Left colon (tissue), 2 donors: ENCODE measurements at places on chromosomes 1 and 21. TPM values are rescaled to one million over a fixed set of nuclear protein-coding genes. Genes with fewer than 3 reads are reported as not detected.

CCDC17 gene
- total RNA-seq, result 5.6 TPM

TTC24 gene
- total RNA-seq, result not detected

C1orf21 gene
- 105 TPM for total RNA-seq

DEPDC1 gene
- total RNA-seq, result 5.6 TPM

AKNAD1 gene
- total RNA-seq, result not detected

LHX8 gene
- not detected for total RNA-seq

- DNase-seq, result no peak
Observed at GRCh38 chr1:192951691-192952460, 107.3 kb downstream of the UCHL5 start.

DNA sequence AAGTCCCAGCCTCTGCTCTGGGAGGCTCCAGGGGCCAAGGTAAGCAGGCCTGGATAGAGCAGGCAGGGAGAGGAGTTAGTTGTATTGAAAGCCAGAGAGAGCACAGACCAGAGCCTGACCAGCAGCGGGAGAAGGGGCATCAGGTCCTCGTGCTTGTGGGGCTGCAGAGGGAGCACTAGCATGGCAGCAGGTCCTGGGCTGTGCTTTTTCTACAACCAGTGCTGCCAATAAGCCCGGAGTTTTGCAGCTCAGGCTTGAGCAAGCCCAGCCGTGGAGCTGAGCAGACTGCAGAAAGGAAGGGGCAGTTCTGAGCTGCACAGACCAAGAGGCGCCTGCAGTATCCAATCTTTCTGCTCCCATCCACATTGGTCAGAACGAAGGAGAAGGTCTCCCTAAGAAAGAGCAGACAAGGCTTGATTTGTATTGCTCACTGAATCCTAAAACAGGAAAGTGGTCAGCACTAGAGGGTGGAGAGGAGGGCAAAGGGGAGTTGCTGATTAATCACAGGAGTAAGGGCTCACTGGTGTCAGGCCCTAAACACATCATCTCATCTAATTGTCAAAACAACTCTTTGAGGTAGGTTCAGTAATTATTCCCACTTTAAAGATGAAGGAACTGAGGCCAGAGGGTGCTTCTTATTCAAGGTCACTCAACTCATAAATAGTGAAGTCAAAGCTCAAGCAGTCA is 2.7 kb downstream of the DENND2D start:
- DNase-seq, result peak; percentile 59

- DNase-seq, result no peak
Observed at GRCh38 chr1:91582431-91582921, 81.8 kb downstream of the CDC7 start.

DNA sequence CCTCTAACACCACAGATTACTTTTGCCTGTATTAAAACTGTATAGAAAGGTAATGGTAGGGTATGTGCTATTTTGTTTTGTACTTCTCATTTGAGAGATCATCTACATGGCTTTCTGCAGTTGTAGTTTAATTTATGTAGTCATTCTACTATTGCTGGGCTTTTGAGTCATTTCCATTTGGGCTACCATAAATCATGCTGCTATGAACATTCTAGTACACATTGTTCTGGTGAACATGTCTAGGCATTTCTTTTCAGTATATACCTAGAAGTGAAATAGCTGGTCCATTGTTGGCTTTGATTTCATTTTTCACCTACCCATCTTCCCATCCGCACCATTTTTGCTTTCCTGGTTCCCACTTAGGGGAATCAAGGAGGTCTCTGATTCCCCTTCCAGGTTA is 18.7 kb downstream of the EDN2 start:
- no peak for DNase-seq

GRCh38 chr1:110170766-110171733 is 20.8 kb downstream of the SLC6A17 start:
- no peak for DNase-seq

DNA sequence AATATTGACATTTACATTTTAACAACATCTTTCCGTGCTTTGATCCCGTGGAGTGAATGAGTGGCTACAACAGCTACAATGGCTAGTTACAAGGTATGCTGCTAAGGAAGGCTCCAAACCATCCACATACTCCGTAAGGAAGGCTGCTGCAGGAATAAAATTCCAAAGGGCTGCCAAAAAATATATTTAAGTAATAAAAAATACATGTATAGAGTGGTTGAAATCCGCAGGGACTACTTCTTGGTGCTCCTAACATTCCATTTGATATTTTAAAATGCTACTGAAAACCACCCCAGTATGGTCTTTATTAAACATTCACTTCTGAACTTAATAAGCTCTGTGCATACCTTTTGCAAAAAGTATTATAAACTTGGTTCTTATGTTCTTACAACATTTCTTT is 25.3 kb downstream of the TNFSF4 start:
- DNase-seq, result no peak

DNA sequence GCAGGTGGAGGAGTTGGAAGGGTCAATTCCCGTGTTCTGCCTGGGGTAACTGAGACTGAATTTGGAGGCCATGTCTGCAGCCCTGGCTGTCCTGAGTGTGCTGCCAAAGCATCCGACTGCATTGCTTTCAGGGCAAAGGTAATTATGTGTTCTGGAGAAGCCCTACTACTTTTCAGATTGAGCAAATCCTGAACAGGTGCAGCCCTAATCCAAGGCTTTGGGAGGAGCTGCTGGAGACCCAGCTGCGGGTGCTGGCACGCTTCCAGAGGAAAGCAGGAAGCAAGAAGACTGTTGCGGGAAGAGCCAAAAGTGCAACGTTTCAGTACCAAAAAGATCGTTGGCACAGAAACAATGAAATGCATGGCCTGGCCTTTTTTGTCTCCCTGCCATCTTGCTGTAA is 73.7 kb upstream of the NRIP1 start:
- peak; percentile 68 for DNase-seq

DNA sequence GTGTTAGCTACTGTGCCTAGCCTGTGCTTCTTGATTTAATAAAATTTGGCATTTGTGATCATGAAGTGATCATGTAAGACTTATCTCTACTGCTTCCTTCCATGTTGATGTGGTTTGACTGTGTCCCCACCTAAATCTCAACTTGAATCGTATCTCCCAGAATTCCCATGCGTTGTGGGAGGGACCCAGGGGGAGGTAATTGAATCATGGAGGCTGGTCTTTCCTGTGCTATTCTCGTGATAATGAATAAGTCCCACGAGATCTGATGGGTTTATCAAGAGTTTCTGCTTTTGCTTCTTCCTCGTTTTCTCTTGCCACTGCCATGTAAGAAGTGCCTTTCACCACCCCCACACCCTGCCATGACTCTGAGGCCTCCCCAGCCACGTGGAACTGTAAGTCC is at the start of gene OVAAL:
Gene OVAAL (plus strand): TSS at position 301 of the 400 bp plus-strand sequence.
- DNase-seq, result no peak

GRCh38 chr1:171220081-171220420 is 28.2 kb upstream of the FMO1 start:
- DNase-seq, result no peak

GRCh38 chr1:43651902-43652301 is 2.0 kb downstream of the KDM4A start:
- peak; percentile 25 for DNase-seq

- peak; percentile 74 for DNase-seq
Observed at GRCh38 chr1:155062702-155063411, 683 bp upstream of the EFNA4 start.

DNA sequence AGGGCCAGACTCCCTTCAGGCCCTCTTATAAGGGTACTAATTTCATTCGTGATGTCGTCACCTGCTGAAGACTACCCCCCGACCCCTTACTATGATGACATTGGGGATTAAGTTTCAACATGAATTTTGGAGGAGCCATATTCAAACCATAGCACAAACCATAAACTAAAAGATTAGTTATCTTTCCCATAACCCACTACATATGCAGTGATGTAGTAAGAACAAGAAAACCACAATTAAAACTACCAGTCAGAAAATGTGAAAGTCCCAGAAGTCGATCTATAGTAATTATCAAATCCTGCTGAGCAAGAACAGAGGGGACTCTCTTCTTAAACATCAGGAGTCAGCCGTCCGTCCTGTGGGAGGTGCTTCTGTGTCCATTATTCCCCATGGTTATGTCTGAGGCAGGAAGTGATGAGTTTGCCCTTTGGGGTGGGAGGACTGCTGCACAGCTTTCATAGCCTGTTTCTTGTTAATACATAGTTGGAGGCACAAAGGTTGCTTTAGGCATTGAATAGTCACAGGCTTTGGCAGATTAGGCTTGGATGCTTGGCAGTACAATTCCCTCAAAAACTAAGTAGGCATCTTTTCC is 35.9 kb upstream of the PTGFRN start:
- DNase-seq, result no peak

DNA sequence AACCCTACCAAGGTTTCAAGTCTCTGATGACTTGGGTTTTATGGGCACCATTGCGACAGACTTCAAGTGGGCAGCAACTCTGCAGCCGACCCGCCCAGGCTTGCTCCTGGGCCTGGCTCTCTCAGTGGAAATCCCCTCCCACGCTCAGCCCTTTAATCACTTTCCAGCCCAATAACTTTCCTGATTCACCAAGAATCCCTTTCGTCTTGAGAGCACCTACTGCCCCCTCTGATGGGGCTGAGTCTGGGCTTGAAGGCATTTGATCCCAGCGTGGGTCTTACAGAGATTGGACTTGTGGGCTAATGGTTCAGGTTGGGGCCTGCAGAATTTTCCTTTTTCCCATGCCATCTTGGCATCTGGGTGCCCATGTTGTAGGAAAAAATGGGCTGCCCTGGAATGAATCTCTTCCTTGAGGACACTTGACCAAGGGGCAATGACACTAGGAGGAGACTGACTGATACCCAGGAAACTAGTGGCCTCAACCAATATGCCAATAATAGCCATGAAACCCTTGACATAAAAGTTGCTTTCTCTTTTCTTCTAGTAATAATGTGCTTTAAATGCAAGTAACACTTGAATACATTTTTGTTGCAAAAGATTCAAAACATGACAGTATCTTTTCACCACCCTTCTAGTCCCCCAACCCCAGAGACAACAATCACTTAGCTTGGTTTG is 7.8 kb upstream of the PHLDA3 start:
- DNase-seq, result no peak

DNA sequence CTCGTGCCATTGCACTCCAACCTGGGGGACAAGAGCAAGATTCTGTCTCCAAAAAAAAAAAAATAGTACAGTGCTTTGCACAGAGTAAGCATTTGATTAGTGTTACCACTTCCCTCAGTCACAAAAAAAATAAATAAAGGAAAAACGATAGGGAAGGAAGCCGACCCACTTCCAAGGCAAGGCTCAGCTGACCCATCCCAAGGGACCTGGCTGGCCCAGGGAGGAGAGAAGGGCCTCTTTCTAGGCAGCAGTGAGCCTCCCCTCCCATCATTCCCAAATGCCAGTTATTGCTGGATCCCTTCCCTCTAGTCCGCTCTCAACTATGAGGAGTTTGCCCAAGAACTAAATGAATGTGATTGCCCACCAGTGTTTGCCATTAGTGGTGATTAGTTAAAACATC is 77.8 kb downstream of the TMEM53 start:
- DNase-seq, result no peak

DNA sequence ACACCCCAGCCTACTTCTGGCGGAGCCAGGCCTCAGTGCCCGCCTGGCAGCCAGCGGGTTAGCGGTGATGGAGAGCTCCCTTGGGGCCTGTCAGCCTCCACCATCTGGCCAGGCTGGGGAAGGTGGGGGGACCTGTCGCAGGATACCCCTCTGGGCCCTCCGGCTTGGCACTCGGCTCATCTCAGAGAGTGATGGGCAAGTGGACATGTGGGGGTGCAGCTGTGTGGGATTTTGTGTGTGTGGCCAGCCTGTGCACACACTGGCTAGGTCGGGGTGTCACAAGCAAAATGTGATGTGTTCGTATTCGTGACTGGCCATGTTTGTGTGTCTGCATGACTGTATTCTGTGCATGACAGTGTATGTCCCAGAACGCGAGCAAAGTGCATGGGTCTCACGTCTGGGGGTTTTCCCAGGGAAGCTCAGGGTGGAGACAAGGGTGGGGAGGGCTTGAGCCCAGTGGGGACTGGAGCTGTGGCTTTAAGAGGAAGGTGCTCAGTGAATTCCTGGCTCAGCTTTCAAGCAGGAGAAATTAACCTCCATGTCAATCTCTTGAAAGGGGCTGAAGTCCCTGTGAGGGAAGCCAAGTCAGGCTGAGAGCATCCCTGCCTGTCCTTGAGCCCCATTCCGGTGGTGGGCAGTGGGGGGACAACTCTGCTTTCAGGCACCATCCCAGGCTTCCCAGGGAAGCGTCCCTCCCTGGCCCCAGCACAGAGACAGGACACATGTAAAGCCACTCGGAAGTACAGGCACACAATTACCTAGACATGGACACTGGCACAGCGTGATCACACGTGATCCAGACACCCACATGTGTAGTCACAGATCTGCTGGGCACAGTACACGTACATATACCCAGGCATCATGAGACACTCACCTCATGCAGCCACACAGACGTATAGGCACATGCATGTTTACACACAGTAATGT is 21.1 kb upstream of the ADGRB2 start:
- peak; percentile 22 for DNase-seq

DNA sequence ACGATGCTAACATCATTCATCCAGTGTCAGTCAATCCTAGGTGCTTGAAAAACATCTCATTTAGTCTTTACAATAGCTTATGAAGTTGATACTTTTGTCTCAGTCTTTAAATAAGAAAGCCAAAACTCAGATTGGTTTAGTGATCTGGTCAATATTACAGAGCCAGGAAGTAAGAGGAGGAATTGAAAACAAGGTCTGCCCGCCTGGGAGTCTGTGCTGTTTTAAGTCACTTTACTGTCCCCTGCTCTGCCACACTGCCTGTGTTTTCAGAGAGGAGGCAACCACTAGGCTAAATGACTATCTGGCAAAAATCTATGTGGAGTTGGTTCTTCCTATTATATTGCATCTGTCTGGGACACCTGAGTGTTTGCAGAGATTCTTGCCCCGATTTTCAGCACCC is 62.3 kb downstream of the ST6GALNAC3 start:
- no peak for DNase-seq

GRCh38 chr1:176628775-176629174 is 165.8 kb downstream of the PAPPA2 start:
- DNase-seq, result no peak

DNA sequence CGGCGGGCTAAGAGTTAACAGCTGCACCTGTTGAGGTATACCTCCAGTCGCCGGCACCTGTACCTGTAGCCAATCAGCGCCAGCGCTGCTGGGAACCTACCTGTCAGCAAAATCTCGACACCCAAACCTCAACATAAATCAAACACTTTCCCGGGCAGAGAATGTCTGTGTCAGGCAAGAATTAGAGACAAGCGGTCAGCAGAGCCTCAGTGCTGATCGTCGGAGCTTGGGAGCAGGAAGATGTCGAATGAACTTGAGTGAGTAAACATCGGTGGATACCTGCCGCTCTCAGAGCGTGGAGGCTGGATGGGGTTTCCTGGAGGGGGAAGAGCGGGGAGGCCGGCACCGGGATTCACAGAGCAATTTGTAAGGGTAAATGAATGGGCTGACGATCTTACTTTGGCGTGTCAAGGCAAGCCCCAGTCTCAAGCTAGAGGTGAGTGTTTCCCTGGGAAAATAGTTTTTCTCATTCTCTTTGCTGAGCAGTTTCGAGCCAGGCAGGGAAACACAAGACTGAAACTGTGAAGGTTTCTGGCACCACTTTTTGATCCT is at the start of gene GRHL3:
Gene GRHL3 (plus strand): TSS at position 46 of the 552 bp plus-strand sequence. CDS start 195 bp downstream, at position 241.
- peak; percentile 58 for DNase-seq

GRCh38 chr1:205014783-205015182 is 28.2 kb upstream of the CNTN2 start:
- no peak for DNase-seq
